ENCODE measurements at places on chromosomes 7 and 10. TPM values are rescaled to one million over a fixed set of nuclear protein-coding genes. Genes with fewer than 3 reads are reported as not detected.

The NPFFR1 gene
- 0.10 TPM for polyA plus RNA-seq

The LRRTM3 gene
- 3.9 TPM for polyA plus RNA-seq

The TMEM196 gene
- polyA plus RNA-seq = not detected

The ZNF467 gene
- polyA plus RNA-seq = 28.8 TPM

The TMEM139 gene
- polyA plus RNA-seq = 2.7 TPM

The BICC1 gene
- polyA plus RNA-seq = 48.7 TPM

The SLC26A4 gene
- 3.0 TPM for polyA plus RNA-seq

The ZNF365 gene
- polyA plus RNA-seq = 0.33 TPM

The EPHA1 gene
- polyA plus RNA-seq = 4.1 TPM

The RNF32 gene
- 2.4 TPM for polyA plus RNA-seq

The ADARB2 gene
- polyA plus RNA-seq = 0.86 TPM

The ZNF488 gene
- polyA plus RNA-seq = 1.1 TPM

The PGAM2 gene
- 1.6 TPM for polyA plus RNA-seq

The GDI2 gene
- 283 TPM for polyA plus RNA-seq

The TRPV5 gene
- polyA plus RNA-seq = 0.69 TPM

The SLC16A12 gene
- 30.8 TPM for polyA plus RNA-seq

The PRSS2 gene
- not detected for polyA plus RNA-seq

The CHAT gene
- polyA plus RNA-seq = not detected

The PTPN20 gene
- 2.2 TPM for polyA plus RNA-seq

The CRHR2 gene
- polyA plus RNA-seq = 0.13 TPM

The LAMB1 gene
- polyA plus RNA-seq = 642 TPM

The FAM13C gene
- polyA plus RNA-seq = 8.0 TPM

The INA gene
- polyA plus RNA-seq = 1.5 TPM

The C10orf105 gene
- polyA plus RNA-seq = 0.21 TPM

The TAF3 gene
- 12.3 TPM for polyA plus RNA-seq

The OR9A2 gene
- not detected for polyA plus RNA-seq

The AKR1C4 gene
- not detected for polyA plus RNA-seq

The KIAA1549 gene
- 14.1 TPM for polyA plus RNA-seq

The PIK3AP1 gene
- polyA plus RNA-seq = 4.5 TPM

The PLPP4 gene
- 0.49 TPM for polyA plus RNA-seq

The HPS6 gene
- polyA plus RNA-seq = 10.5 TPM

The COL26A1 gene
- polyA plus RNA-seq = 22.5 TPM

The CDNF gene
- polyA plus RNA-seq = 3.1 TPM

The RSU1 gene
- 65.7 TPM for polyA plus RNA-seq

The EXOC4 gene
- polyA plus RNA-seq = 81.3 TPM

The SFRP5 gene
- 0.68 TPM for polyA plus RNA-seq

The OGDH gene
- 90.8 TPM for polyA plus RNA-seq

The FRAT1 gene
- 2.9 TPM for polyA plus RNA-seq

The LAMB4 gene
- 5.0 TPM for polyA plus RNA-seq

The GRM3 gene
- polyA plus RNA-seq = 0.23 TPM

The SLC18A3 gene
- not detected for polyA plus RNA-seq

The CARD11 gene
- 0.96 TPM for polyA plus RNA-seq

The GBX1 gene
- 0.27 TPM for polyA plus RNA-seq

The APBB1IP gene
- 1.2 TPM for polyA plus RNA-seq

The GRID2IP gene
- 1.2 TPM for polyA plus RNA-seq

The PAX4 gene
- not detected for polyA plus RNA-seq

The ANKRD61 gene
- 1.4 TPM for polyA plus RNA-seq

The ANAPC16 gene
- 206 TPM for polyA plus RNA-seq

The SMC3 gene
- 112 TPM for polyA plus RNA-seq
